ENCODE measurements at places on chromosomes 3 and 15.

DNA sequence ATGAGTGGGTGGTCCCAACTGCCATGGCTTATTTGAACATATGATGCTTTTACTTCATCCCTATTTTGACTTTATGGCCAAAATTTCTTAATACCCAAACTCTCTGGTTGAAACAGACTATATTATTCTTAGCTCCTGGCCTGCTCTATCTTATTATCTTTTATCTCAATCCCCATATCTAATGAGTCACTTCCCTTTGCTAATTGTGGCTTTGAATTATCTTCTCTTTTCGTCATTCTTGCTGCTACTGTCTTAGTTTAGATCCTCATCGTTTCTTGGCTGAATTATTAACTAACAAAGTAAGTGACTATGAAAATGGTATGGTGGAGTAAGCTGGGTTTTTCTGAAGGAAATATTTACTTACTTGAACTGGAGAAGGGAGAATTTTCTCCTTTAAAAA lies 28.2 kb upstream of the DNAJC19 start:
- no peak for DNase-seq

GRCh38 chr3:49007771-49008528 lies 759 bp downstream of the WDR6 start:
- peak; percentile 84 for DNase-seq

DNA sequence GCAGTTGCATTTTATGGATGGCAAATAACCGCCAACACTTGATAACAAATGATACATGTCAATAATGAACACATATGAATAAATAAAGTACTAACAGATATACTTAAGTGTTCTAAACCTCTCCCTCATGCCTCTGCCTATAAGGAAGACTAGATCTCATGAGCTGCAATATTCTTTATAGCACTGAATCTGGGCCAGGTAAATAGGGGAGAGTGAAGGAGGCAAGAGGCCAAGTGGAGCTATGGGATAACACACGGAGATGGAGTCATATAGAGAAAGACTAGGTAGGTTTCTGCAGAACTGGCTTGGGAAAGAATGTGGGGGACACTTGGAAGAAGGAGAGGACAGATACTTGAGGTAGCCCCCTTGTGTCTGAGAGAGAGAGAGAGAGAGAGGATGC lies 354.2 kb upstream of the CFAP20DC start:
- no peak for DNase-seq

GRCh38 chr15:62752657-62753517 lies 289.7 kb upstream of the TPM1 start:
- DNase-seq: no peak

- no peak for DNase-seq
Observed at GRCh38 chr15:28974142-28974541, 88.4 kb downstream of the APBA2 start.

DNA sequence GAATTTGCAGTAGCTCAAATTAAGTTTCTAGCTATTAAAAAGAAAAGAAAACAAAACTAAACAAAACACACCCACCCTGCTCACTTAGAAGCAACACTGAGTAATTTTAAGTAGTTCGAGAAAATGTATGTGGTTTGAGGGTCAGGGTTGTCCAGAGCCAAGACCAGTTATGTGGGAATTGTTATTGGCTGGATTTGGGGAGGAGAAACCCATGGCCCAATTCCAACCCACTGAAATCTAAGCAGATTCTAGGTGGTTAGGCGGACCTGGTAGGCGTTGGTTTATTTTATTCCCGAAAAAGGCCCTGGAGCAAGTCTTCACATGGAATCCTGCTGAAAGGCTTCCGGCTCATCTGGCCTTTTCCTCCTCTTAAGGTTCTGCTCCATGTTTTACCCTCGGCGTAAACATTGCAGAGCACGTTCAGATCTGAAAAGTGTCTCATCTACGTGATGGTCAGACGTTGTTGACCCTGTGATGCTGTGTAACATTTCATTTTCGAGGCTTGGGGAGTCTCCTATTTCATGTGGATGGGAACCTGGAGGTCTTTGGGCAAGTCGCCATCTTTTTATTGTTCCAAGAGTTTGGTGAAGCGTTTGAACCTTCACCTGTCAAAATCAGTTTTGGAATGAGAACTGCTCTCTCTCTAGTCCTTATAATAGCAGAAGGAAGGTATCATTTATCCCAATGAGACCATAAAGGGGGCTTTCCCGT lies 64.0 kb downstream of the FLNB start:
- DNase-seq: no peak

GRCh38 chr3:161914703-161915417 lies 418.3 kb downstream of the OTOL1 start:
- DNase-seq: peak; percentile 31

DNA sequence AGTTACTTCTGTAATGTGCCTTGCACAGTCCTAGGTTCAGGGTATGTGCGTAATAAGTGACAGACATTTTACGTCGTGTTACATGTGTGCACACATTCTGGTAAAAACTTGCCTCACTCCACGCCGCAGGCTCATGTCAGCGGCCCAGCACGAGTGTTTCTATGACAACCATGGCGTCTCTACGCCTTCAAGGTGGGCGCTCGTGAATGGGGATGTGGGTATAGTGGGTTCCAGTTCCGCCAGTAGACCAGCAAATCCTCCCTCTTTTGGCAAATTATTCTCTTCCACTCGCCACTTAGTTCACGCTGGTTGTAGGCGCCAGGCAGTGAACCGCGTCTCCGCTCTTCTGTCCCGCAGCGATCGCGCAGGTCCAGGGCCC lies 40.3 kb downstream of the CHST14 start:
- no peak for DNase-seq

DNA sequence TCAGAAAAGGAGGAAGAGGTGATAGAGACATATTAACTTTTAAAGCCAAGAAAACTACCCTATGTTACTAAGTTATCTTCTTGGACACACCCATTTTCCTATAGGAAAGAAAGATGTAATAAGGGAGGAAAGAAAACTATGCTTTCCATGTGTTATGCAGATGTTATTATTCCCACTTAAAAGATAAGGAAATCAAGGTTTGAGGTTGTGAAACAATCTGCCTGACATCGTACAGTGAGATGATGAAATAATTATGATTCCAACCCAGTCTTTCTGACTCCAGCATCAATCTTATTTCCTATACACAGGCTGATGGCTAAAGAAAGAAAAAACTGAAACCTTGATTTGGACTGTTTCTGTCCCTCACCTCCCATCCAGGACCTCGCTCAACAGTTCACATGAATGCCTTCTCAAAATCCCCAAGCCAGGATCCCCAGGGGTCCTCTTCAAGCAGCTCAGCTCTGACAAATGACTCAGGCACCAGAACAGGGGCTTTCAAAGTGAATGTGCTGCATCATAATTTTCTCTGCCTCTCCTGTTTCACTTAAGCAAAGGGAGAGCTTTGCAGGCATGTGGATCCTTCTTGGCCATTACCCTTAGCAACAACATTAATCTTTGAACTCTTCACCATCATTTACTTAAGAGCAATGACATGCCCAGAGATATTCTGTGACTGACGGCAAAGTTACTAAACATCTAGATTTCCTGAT lies 12.4 kb upstream of the EID1 start:
- no peak for DNase-seq

GRCh38 chr15:34436126-34436955 lies 1.3 kb downstream of the GOLGA8A start:
- no peak for DNase-seq

GRCh38 chr3:35707904-35708303 lies 68.6 kb downstream of the ARPP21 start:
- no peak for DNase-seq
